ENCODE measurements at places on chromosomes 16 and 17. TPM values are rescaled to one million over a fixed set of nuclear protein-coding genes. Genes with fewer than 3 reads are reported as not detected.

DNA sequence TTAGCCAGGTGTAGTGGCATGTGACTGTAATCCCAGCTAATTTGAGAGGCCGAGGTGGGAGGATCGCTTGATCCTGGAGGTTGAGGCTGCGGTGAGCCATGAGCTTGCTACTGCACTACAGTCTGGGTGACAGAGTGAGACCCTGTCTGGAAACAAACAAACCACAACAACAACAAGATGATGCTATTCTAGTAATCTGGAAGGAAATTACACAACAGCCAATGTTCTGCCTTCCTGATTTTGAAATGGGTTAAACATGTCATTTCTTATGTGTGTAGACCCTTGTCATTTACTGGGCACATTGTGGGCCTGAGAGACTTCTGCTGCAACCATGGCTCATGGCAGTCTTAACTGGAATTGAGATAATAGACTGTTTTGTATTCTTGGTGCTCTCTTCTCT, 5.9 kb downstream of the COQ7 start:
- H3K36me3 ChIP-seq = peaks cover 3% of the 10 kb centered on the region
- no peak overlapping the region for H3K27ac ChIP-seq
- no peak overlapping the region for H3K4me3 ChIP-seq
- H3K4me1 ChIP-seq = no peaks in the 10 kb centered on the region
- no peak for DNase-seq

The NXN gene
- 8.9 TPM for total RNA-seq

- H3K4me1 ChIP-seq = peaks cover 32% of the 10 kb centered on the region
- peak; percentile 51 for DNase-seq
- peak overlapping the region; percentile 74 for H3K4me3 ChIP-seq
- H3K27ac ChIP-seq = no peak overlapping the region
- H3K36me3 ChIP-seq = no peaks in the 10 kb centered on the region
Observed at GRCh38 chr17:49850772-49851386, 3.0 kb upstream of the TAC4 start.

- no peak for DNase-seq
- no peak overlapping the region for H3K4me3 ChIP-seq
- H3K4me1 ChIP-seq = peaks cover 9% of the 10 kb centered on the region
- H3K27ac ChIP-seq = no peak overlapping the region
Observed at GRCh38 chr17:8499171-8499570, 63.5 kb downstream of the NDEL1 start.

- H3K27ac ChIP-seq = peak overlapping the region; percentile 10
- no peaks in the 10 kb centered on the region for H3K36me3 ChIP-seq
- H3K4me1 ChIP-seq = peaks cover 11% of the 10 kb centered on the region
- H3K4me3 ChIP-seq = no peak overlapping the region
- H3K27me3 ChIP-seq = no peaks in the 10 kb centered on the region
Observed at GRCh38 chr16:84928679-84929420, 82.5 kb downstream of the ZDHHC7 start.

- no peaks in the 10 kb centered on the region for H3K27me3 ChIP-seq
- no peaks in the 10 kb centered on the region for H3K36me3 ChIP-seq
- DNase-seq = no peak
- H3K4me1 ChIP-seq = no peaks in the 10 kb centered on the region
- no peak overlapping the region for H3K27ac ChIP-seq
Observed at GRCh38 chr17:18626152-18626870, 17.9 kb downstream of the TBC1D28 start.

The RNF213 gene
- 68.5 TPM for total RNA-seq

The HOXB3 gene
- 2.0 TPM for total RNA-seq

Data from heart left ventricle (tissue), 16 donors.